A673 (cell line): ENCODE measurements at places on chromosomes 2 and 18. TPM values are rescaled to one million over a fixed set of nuclear protein-coding genes. Genes with fewer than 3 reads are reported as not detected.

Gene UGT1A3
- total RNA-seq, result not detected in 2 replicates

GRCh38 chr2:173968551-173968950 is 3.4 kb upstream of the SP3 start:
- no peaks in the 10 kb centered on the region for H3K36me3 ChIP-seq
- no peaks in the 10 kb centered on the region for H3K27me3 ChIP-seq
- H3K4me1 ChIP-seq, result peaks cover 7% of the 10 kb centered on the region
- H3K4me3 ChIP-seq, result no peak overlapping the region

DNA sequence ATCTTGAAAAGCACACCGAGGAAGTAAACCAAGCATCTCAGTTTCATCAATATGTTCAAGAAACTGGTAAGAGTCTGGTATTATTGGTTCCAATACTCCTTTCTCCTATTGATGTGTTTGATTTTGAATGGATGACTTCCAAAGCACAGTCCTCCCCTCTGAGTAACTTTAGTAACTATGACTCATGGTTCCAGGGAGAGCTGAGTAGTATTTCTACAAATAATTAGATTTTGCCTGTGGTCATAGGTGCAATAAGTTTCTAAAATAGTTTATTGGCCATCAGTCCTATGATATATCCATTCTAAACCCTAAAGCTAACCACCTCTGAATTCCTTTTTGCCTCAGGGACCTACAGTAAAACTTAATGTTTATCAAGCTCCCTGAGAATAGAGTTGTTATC is 352.4 kb downstream of the XIRP2 start:
- no peaks in the 10 kb centered on the region for H3K27me3 ChIP-seq
- no peaks in the 10 kb centered on the region for H3K36me3 ChIP-seq
- H3K4me3 ChIP-seq, result no peak overlapping the region
- no peak for DNase-seq
- no peaks in the 10 kb centered on the region for H3K4me1 ChIP-seq

DNA sequence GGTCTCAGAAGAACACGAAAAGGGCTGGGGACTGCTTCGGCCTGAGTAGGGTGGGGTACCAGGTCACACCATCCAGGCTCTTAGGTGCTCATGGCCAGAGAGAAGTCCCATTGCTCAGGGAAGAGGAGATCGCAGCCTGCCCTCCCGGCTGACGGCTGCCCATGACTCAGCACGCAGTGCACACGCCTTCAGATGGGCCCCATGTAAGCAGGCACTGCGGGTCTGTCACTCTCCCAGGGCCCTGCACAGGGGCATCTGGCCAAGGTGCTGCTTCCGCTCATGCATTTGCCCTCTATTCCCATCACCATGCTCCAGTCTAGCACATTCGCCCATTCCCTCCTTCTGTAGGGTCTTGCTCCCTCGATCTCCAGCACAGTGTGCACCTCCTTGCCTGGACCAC is 34.7 kb downstream of the SFXN5 start:
- H3K27me3 ChIP-seq, result no peaks in the 10 kb centered on the region
- no peak for DNase-seq
- no peaks in the 10 kb centered on the region for H3K36me3 ChIP-seq
- H3K4me1 ChIP-seq, result no peaks in the 10 kb centered on the region
- H3K4me3 ChIP-seq, result no peak overlapping the region

GRCh38 chr18:46293742-46294181 is 189.6 kb downstream of the HAUS1 start:
- H3K27ac ChIP-seq, result no peak overlapping the region
- no peaks in the 10 kb centered on the region for H3K27me3 ChIP-seq
- DNase-seq, result peak; percentile 43
- H3K4me1 ChIP-seq, result peaks cover 24% of the 10 kb centered on the region
- H3K4me3 ChIP-seq, result no peak overlapping the region

DNA sequence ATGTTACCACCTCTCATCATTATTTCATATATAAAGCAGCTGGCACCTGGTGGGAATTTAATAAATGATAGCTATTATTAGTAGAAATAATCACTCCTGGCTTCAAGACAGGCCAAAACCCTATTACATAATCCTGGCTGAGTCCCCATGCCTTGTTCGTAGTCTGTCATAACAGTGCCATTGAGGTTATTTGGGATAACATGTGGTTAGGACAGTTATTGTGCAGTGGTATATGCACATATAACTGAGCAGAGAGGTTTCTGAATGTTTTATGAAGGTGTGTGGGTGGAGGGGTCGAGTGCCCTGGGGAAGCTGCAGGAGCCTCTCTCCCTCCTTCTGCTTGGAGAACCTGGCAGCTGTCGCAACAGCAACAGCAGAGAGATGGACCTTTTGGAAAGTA is 162.4 kb upstream of the NABP1 start:
- H3K4me1 ChIP-seq, result no peaks in the 10 kb centered on the region
- no peak overlapping the region for H3K4me3 ChIP-seq
- no peaks in the 10 kb centered on the region for H3K27me3 ChIP-seq
- no peak overlapping the region for H3K27ac ChIP-seq
- no peaks in the 10 kb centered on the region for H3K36me3 ChIP-seq
- DNase-seq, result no peak

DNA sequence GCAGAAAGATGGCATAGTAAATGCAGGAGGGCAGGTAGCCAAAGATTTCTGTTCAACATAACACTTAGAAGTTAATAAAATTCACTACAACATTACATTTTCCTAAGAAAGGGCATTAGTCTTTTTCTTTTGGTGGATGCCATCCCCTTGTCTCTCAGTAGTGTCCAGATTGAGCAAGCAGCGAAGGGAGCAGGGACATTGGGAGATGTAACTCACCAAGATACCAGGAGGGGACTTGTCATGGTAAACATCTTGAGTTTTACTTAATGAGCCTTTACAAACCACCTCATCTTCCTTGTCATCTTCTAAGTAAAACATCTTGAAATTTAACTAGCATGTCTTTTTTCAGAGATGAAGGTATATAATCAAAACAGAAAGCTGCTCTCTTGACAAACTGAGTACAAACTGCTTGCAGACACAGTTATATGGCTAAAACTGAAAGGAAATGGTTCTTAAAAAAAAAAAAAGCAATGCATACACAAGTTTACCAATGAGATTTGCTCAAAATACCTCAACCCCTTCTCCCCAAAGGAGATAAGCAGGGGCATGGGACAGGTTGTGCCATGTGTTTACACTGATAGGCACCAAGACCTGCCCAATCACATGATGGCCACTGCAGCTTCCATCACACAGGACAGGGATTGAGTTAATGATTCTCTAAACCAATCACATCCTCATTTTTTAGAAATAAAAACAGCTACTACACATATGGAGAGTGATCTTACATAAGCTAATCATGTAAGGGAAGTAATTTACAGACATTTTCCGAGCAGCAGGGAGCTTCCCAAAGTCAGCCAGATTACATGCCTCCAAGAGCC is 30.3 kb downstream of the LPIN2 start:
- DNase-seq, result peak; percentile 64
- H3K4me3 ChIP-seq, result no peak overlapping the region
- H3K4me1 ChIP-seq, result peaks cover 57% of the 10 kb centered on the region

DNA sequence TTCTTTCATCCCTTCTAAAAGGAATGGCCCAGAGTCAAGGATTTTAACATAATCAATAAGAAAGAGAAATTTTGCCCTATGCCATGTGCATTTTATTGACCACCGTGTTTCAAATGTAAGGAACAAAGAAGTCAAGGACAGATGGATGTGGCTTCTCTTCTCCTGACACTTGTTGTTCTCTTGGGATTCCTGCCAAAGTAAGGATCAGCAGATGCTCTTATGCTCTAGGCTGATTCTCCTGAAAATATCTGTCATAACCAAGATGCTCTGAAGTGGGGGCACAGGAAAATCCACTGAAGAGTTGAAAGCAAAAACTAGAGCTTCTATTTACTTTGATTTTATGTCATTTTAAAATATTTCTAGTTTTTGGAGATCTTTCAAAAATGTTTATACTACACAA is 72.9 kb upstream of the SYT4 start:
- no peaks in the 10 kb centered on the region for H3K4me1 ChIP-seq
- H3K27ac ChIP-seq, result no peak overlapping the region
- DNase-seq, result no peak
- no peaks in the 10 kb centered on the region for H3K27me3 ChIP-seq
- H3K4me3 ChIP-seq, result no peak overlapping the region

DNA sequence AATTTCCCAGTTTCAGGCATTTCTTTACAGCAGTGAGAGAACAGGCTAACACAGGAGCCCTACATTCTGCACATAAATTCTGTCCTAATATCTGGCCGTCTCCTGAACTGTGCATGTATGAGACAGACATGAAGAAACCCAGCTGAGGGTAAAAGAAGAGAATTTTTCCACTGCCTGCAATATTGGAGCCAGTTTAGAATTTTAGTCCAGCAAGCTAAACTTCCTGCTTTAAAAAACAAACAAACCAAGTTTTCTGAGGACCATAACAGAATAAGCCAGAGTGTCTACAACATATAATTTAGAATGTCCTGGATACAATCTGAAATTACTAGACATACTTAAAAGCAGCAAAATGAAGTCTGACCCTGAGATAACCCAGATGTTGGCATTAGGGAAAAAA is 215.1 kb upstream of the KLHL29 start:
- H3K4me1 ChIP-seq, result no peaks in the 10 kb centered on the region
- H3K36me3 ChIP-seq, result no peaks in the 10 kb centered on the region
- peaks cover 23% of the 10 kb centered on the region for H3K27me3 ChIP-seq
- DNase-seq, result no peak

- no peak for DNase-seq
- no peak overlapping the region for H3K27ac ChIP-seq
- H3K27me3 ChIP-seq, result no peaks in the 10 kb centered on the region
- H3K36me3 ChIP-seq, result no peaks in the 10 kb centered on the region
- no peak overlapping the region for H3K4me3 ChIP-seq
Measured at GRCh38 chr2:241522477-241522876, 14.1 kb upstream of the STK25 start.

DNA sequence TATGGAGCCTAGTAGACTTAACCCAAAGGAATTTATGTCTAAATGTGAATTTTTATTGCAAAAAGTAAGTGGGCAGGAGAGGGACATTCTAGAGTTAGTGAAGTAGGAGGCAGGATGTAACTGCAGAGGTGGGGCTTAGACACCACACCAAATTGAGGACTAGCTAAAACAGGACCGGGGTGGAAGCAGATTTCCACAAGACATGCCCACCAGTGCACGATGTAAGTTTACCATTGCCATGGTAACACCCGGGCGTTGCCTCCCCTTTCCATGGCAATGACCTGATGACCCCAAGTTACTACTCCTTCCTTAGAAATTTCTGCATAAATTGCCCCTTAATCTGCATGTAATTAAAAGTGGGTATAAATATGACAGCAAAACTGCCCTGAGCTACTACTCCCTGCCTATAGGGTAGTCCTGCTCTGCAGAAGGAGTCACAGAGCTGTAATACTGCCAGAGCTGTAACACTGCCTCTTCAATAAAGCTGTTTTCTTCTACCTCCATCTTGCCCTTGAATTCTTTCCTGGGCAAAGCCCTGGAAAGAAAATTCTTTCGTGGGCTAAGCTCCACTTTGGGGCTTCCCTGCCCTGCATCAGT is 509.7 kb downstream of the ERBB4 start:
- H3K36me3 ChIP-seq, result no peaks in the 10 kb centered on the region
- H3K4me1 ChIP-seq, result peaks cover 63% of the 10 kb centered on the region
- H3K4me3 ChIP-seq, result no peak overlapping the region
- H3K27me3 ChIP-seq, result no peaks in the 10 kb centered on the region

DNA sequence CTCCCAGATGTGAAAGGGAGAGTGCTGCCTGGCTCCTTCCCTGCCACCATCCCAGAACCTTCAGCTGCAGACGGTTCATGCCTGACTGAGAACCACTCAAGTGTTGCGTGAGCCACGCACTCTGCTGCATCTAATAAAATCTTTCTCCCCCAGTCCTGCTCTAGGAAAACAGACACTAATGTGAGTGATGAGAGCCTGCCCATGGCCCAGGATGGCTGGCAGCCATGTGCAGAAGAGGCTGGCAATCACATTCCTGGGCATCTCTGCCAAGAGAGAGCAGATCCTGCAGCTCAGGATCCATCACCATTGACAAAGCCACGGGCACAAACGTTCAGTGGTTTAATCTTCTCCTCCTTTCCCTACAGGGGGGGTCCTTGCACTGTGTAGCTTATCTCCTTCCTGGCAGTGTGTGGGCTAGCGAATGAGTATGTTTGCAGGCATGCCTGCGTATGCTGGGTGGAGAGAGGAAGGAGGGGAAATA is 477.5 kb downstream of the SLC4A3 start:
- H3K4me1 ChIP-seq, result peaks cover 19% of the 10 kb centered on the region
- no peak overlapping the region for H3K4me3 ChIP-seq
- H3K27ac ChIP-seq, result no peak overlapping the region
- no peaks in the 10 kb centered on the region for H3K36me3 ChIP-seq

Gene MYL1
- total RNA-seq, result not detected in 2 replicates

- H3K36me3 ChIP-seq, result no peaks in the 10 kb centered on the region
- peak overlapping the region; percentile 25 for H3K4me3 ChIP-seq
- H3K27ac ChIP-seq, result peak overlapping the region; percentile 43
- H3K27me3 ChIP-seq, result no peaks in the 10 kb centered on the region
- peak; percentile 47 for DNase-seq
Measured at GRCh38 chr2:160472839-160473251, 20.8 kb downstream of the RBMS1 start.

DNA sequence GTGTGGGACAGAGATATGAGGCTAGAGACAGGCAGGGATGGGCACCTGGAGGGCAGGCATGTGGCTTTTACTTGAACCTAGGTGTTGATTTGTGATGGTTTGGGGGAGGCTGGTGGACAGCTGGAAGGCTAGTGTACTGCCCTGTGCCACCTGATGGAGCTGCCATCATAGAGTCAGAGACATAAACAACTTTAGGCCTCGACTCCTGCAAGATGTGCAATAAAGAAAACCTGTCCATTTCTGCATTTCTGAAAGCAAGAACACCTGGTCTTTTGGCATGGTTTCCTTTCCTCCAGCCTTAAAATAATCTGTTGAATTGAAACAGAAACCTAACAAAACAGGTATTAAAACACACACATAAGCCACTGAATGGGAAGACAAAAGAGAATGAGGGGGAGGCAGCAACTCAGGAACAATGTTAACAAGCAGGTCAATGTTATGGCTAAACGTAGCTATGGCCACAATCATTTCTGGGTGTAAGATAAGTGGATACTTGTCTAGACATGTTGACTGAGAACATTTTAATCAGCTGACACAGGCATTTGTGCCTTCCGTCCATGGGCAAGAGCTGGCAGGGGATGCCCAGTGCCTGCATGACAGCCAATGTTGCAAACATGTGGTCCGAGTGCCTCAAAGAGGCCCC is 87.8 kb downstream of the KCTD1 start:
- DNase-seq, result no peak
- no peaks in the 10 kb centered on the region for H3K4me1 ChIP-seq
- H3K36me3 ChIP-seq, result no peaks in the 10 kb centered on the region
- no peaks in the 10 kb centered on the region for H3K27me3 ChIP-seq
- H3K27ac ChIP-seq, result no peak overlapping the region
